Left colon (tissue), 2 donors: ENCODE measurements at places on chromosomes 13 and 19.

DNA sequence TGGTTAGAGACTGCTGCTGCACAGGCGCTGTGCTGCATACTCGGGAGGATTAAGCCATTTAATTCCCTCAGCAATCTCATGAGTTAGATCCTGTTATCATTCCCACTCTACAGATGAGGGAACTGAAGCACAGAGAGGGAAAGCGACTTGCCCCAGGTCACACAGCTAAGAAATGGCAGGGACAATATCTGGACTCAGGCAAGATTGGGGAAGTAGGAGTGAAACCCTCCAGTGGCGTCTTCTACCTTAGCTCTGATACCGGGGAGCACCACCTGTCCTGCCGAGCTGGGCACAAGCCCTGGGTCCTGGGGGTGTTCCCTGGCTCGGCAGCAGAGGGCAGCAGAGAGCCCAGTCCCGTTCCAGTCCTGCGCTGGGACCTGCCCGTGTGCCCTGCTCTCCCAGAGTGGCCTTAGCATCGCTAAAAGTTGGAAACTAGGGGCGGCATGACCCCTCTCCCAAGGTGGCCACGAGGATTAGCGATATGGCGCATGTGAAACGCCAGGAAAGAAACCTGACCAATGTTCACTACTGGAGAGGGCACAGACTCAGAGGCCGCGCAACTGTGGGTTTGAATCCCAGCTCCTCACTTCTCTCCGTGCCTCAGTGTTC lies 20.5 kb downstream of the CYTH2 start:
- DNase-seq = peak; percentile 83

DNA sequence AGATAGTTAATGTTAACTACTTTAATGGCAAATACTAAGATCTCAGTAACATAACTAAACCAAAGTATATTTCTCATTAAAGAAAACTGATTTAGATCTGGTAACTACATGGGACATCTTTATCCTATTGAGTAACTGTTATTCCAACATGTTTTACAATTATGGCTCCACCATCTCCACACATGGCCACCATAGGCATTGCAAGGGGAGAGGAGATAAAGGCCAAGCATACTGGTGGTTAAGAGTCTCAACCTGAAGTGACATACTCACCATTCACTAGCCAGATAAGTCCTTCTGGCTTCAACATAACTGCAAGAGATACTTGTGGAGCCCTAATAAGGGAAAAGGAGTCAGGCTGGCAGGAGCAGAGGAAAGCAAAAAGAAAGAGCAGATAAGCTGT lies 1586.4 kb upstream of the SPRY2 start:
- no peak for DNase-seq

- DNase-seq = no peak
These were observed 21.9 kb downstream of the GPALPP1 start for GRCh38 chr13:45011198-45011597.

DNA sequence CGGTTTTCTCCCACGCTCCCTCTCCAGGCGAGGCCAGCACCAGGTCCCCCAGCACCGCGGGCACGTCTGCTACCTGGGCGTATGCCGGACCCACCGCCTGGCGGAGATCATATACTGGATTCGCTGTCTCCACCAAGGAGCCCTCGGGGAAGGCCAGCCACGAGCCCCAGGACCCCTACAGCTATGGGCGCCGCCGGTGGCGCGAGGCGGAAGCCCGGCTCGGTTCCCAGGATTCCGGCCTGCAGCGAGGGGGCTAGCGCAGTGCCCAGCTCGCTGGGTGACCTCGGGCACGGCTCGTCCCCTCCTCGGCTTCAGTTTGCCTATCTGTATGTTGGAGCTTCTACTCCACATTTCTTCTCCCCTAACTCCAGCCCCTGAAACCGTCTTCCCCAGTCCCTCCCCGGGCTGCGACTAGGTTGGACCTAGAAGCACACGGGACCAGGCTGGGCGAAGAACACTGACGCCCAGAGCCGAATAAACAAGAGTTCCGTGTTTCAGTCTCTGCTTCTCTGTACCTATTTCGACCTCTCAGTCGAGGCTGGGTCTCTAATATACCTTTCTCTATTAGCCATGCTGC lies 749 bp upstream of the CPT1C start:
- no peak for DNase-seq

GRCh38 chr19:27770095-27770494 lies 1442.9 kb downstream of the UQCRFS1 start:
- DNase-seq = no peak

GRCh38 chr13:73870036-73870741 lies 264.0 kb downstream of the KLF12 start:
- DNase-seq = no peak
